NCI-H146 (cell line): ENCODE measurements at places on chromosomes 3 and 15.

DNA sequence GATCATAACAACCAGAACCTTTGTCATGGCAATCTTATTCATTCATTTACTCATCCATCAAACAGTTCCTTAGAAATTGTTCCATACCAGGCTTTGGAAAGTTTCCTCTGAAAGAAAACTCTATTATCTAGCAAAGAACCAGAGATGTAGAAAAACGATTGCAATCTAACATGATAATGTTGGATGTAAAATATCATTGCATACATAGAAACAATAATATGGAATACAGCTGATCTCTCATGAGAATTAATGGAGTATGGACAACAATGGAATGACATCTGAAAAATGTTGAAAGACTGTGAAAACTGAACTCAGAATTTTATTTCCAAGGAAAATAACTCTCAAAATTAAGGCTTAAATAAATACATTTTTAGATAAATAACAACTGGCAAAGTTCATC lies 665.4 kb downstream of the NLGN1 start:
- DNase-seq = no peak

GRCh38 chr3:161557445-161558150 lies 61.0 kb downstream of the OTOL1 start:
- DNase-seq = no peak

- DNase-seq = no peak
Measured at GRCh38 chr3:5015056-5015455, 35.8 kb downstream of the BHLHE40 start.

DNA sequence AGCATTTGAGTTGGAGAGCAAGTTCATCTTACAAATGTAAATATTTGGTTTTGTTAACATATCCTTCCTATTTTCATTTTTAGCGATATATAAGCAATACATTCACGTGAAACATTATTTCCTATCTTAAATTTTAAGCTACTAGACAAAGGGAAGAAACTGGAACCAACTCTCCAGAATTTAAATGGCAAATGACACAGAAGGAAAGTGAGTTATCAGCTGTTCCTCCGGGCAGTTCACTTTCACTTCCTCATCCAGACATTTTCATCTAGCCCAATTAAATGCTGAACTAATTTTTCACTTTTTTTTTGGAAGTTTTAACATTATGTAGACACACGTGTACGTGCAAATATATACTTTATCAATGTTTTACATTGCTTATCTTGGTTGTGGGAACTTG lies 58.7 kb downstream of the MORC1 start:
- DNase-seq = no peak

DNA sequence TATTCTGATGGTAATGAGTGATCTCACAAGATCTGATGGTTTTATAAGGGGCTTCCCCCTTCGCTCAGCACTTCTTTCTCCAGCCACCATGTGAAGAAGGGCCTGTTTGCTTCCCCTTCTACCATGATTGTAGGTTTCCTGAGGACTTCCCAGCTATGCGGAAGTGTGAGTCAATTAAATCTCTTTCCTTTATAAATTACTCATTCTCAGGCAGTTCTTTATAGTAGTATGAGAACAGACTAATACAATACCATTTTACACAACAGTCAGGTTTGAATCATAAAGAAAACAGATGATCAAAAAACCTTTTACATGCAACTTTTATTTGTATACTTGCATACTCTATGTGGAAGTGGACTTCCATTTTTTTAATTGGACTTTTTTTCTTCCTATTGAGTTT lies 46.7 kb upstream of the CBLB start:
- no peak for DNase-seq

- no peak for DNase-seq
Measured at GRCh38 chr15:53625260-53625659, 134.2 kb downstream of the WDR72 start.

DNA sequence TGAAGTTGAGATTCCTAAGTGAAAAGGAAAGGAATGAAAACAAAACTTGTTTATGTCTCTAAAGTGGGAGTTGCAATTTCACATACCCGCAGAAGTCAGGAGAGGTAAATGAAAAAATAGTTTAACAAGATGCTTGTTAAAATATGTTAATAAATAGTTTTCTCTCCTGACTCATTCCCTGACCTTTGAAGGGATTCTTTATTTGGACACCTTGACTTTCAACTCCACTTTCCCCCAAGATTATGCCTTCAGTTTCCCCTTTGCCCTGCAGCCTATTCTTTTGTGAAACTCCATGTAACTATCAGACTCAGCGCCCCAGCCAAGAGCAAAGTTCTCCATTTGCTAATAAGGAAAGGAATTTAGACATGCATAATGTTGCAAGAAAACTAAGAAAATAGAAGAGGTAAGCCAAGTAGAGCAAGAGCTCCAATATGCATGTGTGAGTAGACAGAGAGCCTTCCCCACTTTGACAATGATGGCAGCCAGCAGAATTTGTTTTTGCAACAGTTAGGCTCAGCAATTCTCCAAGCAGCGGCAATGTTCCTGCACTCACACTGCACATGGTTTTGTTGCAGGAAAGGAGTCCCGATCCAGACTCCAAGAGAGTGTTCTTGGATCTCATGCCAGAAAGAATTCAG lies 61.2 kb downstream of the CD200 start:
- no peak for DNase-seq

- DNase-seq = no peak
Measured at GRCh38 chr3:53518495-53518981, 24.1 kb downstream of the CACNA1D start.

GRCh38 chr3:50293079-50293801 lies 1.0 kb upstream of the IFRD2 start:
- no peak for DNase-seq

- DNase-seq = no peak
Measured at GRCh38 chr3:183503746-183504145, 51.8 kb downstream of the KLHL6 start.
